Femur (tissue), 1 donor: ENCODE measurements at places on chromosomes 3 and 15.

DNA sequence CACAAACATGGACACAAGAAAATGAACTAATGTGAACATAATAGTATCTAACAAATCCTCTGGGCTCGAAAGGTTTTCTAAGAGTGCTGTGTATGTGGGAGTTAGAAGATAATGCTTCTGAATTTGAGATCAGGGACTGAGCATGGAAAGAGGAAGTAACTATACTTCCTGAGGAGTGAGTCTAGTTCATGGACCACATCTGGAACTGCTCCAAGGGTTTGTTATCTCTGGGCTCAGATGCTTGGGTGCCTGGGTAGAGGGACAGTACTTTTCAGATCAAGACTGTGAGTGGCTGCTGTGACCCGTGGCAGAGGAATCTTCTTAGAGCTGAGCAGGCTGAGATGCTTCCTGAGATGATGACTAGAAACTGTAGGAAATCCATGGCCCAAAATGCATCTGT lies 28.5 kb downstream of the TBC1D23 start:
- no peak for DNase-seq

DNA sequence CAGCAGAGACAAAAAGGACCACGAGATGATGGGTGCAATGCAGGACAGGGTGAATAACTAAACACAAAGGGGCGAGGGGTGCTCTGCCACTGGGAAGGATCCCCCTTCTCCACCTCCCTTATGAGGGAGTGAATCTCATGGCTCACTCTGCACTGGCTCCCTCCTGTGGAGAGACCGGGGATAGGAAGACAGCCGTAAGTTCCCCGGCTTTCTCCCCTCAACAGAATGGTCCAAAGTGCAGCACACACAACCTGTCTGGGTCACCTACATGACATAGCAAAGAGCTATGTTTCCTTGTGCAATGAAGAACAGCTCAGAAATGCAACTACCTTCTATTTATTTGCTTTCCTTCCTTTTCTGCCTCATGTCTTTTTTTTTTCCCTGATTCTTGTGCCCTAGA lies 7.8 kb upstream of the ACSBG1 start:
- DNase-seq = no peak

- DNase-seq = no peak
Measured at GRCh38 chr15:25787381-25787780, 75.7 kb downstream of the ATP10A start.

GRCh38 chr3:188305220-188305619 lies 151.3 kb downstream of the LPP start:
- DNase-seq = no peak

- DNase-seq = peak; percentile 59
Measured at GRCh38 chr3:49378249-49378895, 20.2 kb upstream of the GPX1 start.

DNA sequence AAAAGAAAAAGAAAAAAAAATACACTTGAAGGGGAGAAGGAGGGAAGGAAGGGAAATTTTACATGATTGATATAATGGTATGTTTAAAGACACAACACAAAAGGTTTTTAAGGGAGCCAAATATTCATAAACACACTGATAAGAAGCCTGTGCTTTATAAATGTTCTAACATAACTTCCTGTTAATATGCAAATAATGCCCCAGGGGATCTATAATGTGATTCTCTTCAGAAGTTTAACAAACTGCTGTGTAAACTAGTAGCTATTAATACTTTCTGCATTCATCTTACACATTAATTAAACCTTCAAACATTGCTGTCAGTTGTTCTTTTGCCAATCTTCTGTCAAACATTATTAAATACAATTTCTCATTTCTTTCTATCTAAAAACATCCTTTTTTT lies 231.6 kb downstream of the TJP1 start:
- no peak for DNase-seq
